IPS DF 6.9 (cell line): ENCODE measurements at places on chromosomes 1 and 21.

DNA sequence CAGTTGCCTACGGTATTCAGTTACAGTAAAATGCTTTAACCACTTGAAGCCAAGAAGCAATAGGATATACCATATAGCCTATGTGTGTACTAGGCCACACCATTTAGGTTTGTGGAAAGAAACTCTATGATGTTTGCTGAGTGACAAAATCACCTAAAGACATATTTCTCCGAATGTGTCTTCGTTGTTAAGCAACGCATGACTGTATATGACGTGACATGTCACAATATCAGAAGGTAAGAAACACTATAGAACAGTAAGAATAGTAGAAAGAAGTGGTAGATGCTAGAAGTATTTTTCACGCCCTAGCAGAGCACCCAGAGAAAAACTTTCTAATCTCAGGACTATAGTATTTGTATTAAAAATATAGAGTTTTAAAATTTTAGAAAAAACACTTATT, 1188.2 kb upstream of the B3GALT2 start:
- no peak overlapping the region for H3K27ac ChIP-seq
- H3K36me3 ChIP-seq: no peaks in the 10 kb centered on the region
- H3K4me1 ChIP-seq: no peaks in the 10 kb centered on the region
- no peak overlapping the region for H3K4me3 ChIP-seq
- H3K27me3 ChIP-seq: no peaks in the 10 kb centered on the region

GRCh38 chr1:202187697-202188407, 5.7 kb upstream of the LGR6 start:
- DNase-seq: no peak
- no peak overlapping the region for H3K4me3 ChIP-seq
- peaks cover 3% of the 10 kb centered on the region; the same call in 1 of the 2 replicates for H3K4me1 ChIP-seq

DNA sequence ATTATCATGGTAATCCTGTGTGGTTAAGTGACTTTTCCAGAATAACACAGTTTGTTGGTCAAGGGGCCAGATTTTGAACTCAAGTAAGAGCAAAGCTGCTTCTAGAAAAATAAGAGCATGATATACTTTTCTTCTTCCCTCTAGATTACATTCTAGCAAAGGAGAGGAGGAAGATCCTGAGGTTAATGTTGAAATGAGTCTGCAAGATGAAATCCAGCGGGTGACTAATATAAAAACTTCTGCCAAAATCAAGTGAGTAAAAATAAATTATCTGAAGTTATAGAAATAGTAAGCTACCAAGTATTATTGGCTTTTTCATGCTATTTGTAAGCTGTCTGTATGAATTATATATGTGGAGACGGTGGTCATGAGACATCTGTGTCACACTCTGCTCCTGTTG, 12.8 kb downstream of the WDR3 start:
- H3K27ac ChIP-seq: no peak overlapping the region
- no peaks in the 10 kb centered on the region for H3K27me3 ChIP-seq
- no peaks in the 10 kb centered on the region for H3K4me1 ChIP-seq
- H3K4me3 ChIP-seq: no peak overlapping the region

GRCh38 chr1:55478742-55479141, 263.6 kb upstream of the USP24 start:
- no peak overlapping the region for H3K27ac ChIP-seq
- H3K4me1 ChIP-seq: no peaks in the 10 kb centered on the region
- H3K36me3 ChIP-seq: no peaks in the 10 kb centered on the region
- DNase-seq: no peak
- no peak overlapping the region for H3K4me3 ChIP-seq

DNA sequence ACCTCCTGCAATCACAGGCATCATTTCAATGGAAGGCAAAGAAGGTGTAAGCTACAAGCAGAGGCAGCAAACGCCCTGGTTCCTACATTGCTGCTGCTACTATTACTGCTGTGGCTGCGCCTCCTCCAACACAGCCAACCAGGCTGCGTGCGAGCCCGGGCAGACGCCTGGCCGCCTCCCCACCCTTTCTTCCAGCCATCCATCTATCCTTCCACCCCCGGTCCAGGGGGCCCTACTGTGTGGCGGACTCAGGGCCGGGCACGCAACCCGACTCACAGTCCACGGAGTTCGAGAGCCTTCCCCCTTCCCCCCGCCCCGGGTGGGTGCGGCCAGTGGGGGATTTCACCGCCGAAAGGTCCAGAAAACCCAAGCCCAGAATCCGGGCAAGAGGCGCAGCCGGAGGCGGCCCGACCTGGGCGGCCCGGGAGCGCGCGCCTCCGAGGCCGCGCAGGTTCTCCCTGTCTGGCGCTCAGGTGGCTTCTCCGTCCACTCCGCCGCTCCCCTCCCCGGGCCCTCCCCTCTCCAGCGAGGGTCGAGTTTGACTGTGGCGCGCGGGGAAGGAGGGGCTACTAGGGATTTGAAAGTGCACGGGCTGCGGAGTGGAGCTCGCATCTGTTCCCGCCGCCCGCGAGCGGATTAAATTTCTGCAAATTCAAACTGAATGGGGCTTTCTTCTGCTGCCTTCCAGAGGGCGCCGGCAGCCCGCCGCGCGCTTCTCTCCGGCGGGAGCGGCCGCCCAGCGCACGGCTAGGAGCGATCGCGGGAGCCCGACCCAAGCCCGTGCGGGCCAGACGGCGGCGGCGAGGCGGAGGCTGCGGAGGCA, at the start of gene HUNK:
TSS of gene HUNK (plus strand) at position 569 of the 823 bp plus-strand sequence. CDS start 655 bp downstream, outside the sequence.
- no peak within 1 kb of the TSS for H3K27ac ChIP-seq
- no peaks in the 10 kb centered on the region for H3K36me3 ChIP-seq
- H3K4me1 ChIP-seq: peaks cover 3% of the 10 kb centered on the region
- H3K4me3 ChIP-seq: peak within 1 kb of the TSS; percentile 51; the same call in 1 of the 2 replicates
- no peak for DNase-seq

DNA sequence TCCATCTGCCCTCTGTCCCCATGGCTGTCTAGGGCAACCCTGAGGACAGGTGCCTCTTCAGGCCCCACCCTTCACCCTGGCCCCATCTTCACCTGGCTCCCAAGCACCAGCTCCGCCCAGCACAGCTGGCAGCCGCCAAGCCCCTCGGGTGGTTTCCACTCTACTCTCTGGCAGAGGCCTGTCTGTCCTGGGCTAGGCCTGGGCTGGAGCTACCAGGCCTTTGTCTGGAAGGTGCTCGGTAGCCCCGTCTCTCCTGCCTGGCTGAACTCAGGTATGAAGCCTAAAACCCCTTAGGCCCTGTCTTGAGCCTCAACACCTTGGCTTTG, 17.4 kb downstream of the SDC3 start:
- H3K27ac ChIP-seq: no peak overlapping the region
- no peaks in the 10 kb centered on the region for H3K27me3 ChIP-seq
- no peak overlapping the region for H3K4me3 ChIP-seq

DNA sequence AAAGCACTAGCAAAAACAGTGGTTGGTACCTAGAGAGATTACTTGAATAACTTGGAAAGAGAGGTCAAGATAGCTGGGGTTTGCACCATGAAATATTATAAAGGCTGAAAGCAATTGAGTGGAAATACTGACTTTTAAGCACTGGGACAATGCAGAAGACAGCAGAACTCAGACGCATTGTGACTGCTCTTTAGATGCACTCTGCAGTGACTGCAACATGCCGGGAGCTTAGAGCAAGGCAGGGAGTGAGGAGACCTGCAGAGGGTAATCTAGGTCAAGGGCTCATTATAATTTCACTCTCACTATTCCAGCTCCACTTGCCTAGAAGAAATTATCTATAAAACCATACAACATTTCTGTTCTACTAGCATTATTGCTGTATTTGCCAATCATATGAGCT, 36.6 kb downstream of the OLFM3 start:
- H3K4me3 ChIP-seq: no peak overlapping the region
- no peaks in the 10 kb centered on the region for H3K4me1 ChIP-seq
- H3K27me3 ChIP-seq: no peaks in the 10 kb centered on the region
- no peak for DNase-seq

DNA sequence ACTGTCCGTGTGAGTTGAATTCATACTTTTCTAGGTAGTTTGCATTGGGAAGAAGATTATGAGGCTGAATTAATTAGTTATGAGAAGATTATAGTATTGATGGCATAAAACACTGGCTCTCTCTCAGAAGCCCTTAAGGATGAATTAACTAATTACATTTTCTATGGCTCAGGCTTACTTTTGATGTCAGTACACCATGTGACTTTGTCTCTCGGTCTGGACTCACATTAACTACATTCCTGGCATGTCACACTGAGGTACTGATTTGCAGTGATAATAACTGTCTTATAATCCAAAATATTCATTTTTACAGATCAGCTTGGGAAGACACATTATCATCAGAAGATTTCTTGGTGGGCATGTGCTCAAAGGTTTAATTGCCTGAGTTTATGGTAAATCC, 362.2 kb downstream of the ZP4 start:
- H3K27ac ChIP-seq: no peak overlapping the region
- no peaks in the 10 kb centered on the region for H3K36me3 ChIP-seq
- DNase-seq: no peak
- H3K27me3 ChIP-seq: no peaks in the 10 kb centered on the region
- no peak overlapping the region for H3K4me3 ChIP-seq

- H3K36me3 ChIP-seq: no peaks in the 10 kb centered on the region
- DNase-seq: no peak
- H3K4me1 ChIP-seq: peaks cover 2% of the 10 kb centered on the region; the same call in 1 of the 2 replicates
- H3K27ac ChIP-seq: no peak overlapping the region
- peak overlapping the region; percentile 85 for H3K4me3 ChIP-seq
- H3K27me3 ChIP-seq: no peaks in the 10 kb centered on the region
Measured at GRCh38 chr1:28915031-28915895, 894 bp downstream of the EPB41 start.

DNA sequence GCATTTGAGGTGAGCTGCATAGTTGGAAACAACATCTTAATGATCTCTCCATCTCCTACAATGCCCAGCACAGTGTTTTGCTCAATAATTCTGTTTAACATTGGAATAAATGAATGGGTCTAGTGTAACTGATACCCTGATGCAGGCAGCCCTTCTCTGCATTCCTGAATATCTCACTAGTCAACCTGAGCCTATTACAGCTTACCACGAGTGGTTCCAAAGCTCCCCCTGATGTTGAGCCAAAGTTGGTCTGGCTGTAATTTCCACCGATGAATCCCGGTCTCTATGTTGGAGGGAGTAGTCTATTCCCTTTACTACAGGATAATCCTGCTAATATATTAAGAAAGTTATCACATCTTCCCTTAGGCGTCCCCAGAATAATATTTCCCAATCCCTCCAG, 63.8 kb downstream of the ZBTB18 start:
- no peak overlapping the region for H3K4me3 ChIP-seq
- DNase-seq: no peak
- no peaks in the 10 kb centered on the region for H3K27me3 ChIP-seq
- H3K4me1 ChIP-seq: no peaks in the 10 kb centered on the region

DNA sequence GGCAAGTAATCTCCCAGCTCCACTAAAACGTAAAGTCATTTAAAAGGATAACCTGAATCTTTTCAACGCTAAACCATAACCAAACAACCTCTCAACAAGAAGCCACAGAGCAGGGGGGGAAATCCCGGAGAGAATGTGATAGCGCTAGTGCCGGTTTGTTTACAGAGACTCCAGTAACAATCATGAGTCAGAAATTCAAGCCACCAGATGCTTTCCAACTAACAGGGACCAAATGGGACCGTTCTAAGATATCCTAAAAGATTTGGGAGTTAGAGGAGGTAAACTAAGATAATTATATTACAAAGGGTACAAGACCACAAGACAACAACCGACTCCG, 825 bp downstream of the DCAF8 start:
- no peak for DNase-seq
- H3K4me3 ChIP-seq: peak overlapping the region; percentile 85; the same call in 1 of the 2 replicates
- H3K36me3 ChIP-seq: no peaks in the 10 kb centered on the region
- no peaks in the 10 kb centered on the region for H3K27me3 ChIP-seq

DNA sequence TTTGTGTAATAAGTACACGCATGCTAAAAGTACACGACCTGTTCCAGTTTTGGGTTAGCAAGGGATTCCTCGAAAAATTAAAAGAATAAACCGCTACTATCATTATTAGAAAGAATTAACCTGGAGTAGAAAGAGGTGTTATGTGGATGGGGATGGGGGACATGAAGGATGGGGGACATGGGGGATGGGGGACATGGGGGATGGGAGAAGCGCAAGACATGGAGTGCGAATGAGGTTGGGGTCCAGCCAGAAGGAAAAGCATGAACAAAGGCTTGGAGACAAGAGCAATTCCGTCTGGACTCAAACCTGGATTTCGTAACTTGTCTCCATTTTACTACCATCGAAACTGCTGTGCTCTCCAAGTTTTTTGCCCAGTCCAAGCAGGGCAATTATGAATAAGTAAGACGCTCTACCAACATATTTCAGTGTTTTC, 591 bp upstream of the KDM1A start:
- H3K4me3 ChIP-seq: peak overlapping the region; percentile 63; the same call in 1 of the 2 replicates
- DNase-seq: no peak
- H3K4me1 ChIP-seq: peaks cover 2% of the 10 kb centered on the region; the same call in 1 of the 2 replicates

GRCh38 chr1:64699327-64699726, 45.5 kb upstream of the RAVER2 start:
- no peak overlapping the region for H3K27ac ChIP-seq
- no peaks in the 10 kb centered on the region for H3K36me3 ChIP-seq
- H3K4me1 ChIP-seq: peaks cover 2% of the 10 kb centered on the region; the same call in 1 of the 2 replicates
- no peaks in the 10 kb centered on the region for H3K27me3 ChIP-seq

GRCh38 chr1:161114556-161114955, 3.3 kb downstream of the PFDN2 start:
- DNase-seq: no peak
- no peak overlapping the region for H3K27ac ChIP-seq
- H3K36me3 ChIP-seq: peaks cover 1% of the 10 kb centered on the region; the same call in 1 of the 2 replicates
- no peak overlapping the region for H3K4me3 ChIP-seq
- no peaks in the 10 kb centered on the region for H3K27me3 ChIP-seq
- peaks cover 6% of the 10 kb centered on the region; the same call in 1 of the 2 replicates for H3K4me1 ChIP-seq

GRCh38 chr1:27402349-27402754, 9.9 kb downstream of the GPR3 start:
- no peak for DNase-seq
- H3K4me3 ChIP-seq: no peak overlapping the region
- peaks cover 7% of the 10 kb centered on the region for H3K4me1 ChIP-seq
- no peaks in the 10 kb centered on the region for H3K27me3 ChIP-seq
- no peak overlapping the region for H3K27ac ChIP-seq

DNA sequence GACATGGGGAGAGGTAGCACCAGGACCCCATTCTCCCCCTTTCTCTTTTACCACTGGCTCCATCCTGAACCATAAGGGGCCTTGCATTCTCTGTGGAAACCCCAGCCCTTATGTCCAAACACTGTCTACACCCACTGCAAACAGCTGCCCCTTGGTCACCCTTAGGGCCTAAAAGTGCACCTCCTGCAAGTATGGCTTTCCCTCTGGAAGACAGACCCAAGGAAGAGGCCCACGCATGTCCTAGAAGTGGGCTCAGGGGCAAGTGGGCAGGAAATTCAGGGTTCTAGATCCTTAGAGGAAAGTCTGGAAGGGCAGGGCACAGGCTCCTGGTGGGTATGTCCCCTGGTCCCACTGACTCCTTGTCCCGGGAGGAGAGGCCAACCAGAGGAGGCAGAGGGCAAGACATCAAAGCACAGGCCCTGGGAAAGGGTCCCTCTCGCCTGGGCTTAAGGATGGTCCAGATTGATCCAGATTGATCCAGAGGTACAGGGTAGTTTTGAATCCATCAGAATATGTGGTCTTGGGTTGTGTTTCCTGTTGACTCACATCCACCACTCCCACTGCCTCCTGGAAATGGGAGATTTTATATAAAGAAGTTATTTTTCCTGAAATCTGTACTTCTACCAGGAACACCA, 150.9 kb downstream of the GRIK3 start:
- DNase-seq: no peak
- no peaks in the 10 kb centered on the region for H3K4me1 ChIP-seq
- no peaks in the 10 kb centered on the region for H3K27me3 ChIP-seq

- no peaks in the 10 kb centered on the region for H3K36me3 ChIP-seq
- peaks cover 13% of the 10 kb centered on the region for H3K4me1 ChIP-seq
- no peak overlapping the region for H3K4me3 ChIP-seq
- DNase-seq: no peak
- H3K27ac ChIP-seq: no peak overlapping the region
- no peaks in the 10 kb centered on the region for H3K27me3 ChIP-seq
Measured at GRCh38 chr1:158121604-158122254, 59.0 kb upstream of the CD1D start.

GRCh38 chr1:89311757-89312156, 39.1 kb upstream of the GBP5 start:
- no peak overlapping the region for H3K27ac ChIP-seq
- no peak for DNase-seq
- no peaks in the 10 kb centered on the region for H3K27me3 ChIP-seq
- no peaks in the 10 kb centered on the region for H3K4me1 ChIP-seq
- H3K36me3 ChIP-seq: no peaks in the 10 kb centered on the region
